NCI-H1417 treated with DMSO at 0.1 percent for 48 hours (cell line): ENCODE measurements at places on chromosomes 2 and 18.

GRCh38 chr2:122179492-122180165 is 424.2 kb downstream of the TSN start:
- no peak for DNase-seq

DNA sequence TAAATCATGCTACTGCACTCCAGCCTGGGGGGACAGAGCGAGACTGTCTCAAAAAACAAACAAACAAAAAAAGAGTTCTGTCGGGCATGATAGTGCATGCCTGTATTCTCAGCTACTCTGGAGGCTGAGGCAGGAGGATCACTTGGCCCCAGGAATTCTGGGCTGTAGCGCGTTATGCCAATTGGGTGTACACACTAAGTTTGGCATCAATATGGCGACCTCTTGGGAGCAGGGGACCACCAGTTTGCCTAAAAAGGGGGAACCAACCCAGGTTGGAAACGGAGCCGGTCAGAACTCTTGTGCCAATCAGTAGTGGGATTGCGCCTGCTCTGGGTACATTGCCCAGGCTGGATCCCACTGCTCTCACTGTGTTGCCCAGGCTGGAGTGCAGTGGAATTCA is 49.7 kb downstream of the SDC1 start:
- no peak for DNase-seq

- no peak for DNase-seq
Observed at GRCh38 chr2:240564561-240565332, 3.5 kb upstream of the RNPEPL1 start.

GRCh38 chr2:83103613-83104012 is 1355.5 kb downstream of the SUCLG1 start:
- no peak for DNase-seq

GRCh38 chr18:38174594-38174993 is 609.0 kb upstream of the CELF4 start:
- peak; percentile 43 for DNase-seq

DNA sequence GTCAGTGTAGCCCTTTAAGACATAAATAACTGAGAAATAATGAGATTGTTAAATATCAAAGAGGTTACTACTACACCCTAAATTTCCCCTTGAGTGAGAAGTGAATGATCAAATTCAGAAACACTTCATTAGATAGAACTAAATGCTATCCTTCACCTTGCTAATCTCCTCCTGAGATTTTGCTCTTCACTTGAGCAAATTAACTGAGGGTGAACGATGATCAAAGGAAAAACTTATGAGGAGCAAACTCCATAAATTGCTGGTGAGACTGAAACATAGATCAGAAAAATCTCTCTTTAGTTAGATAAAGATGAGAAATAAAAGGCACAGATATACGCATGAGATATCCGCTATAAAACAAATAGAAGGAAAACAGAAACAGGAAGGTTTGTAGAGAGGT is 63.1 kb upstream of the TANC1 start:
- DNase-seq, result no peak

- DNase-seq, result no peak
Observed at GRCh38 chr2:64797881-64798575, 144.3 kb upstream of the SERTAD2 start.

DNA sequence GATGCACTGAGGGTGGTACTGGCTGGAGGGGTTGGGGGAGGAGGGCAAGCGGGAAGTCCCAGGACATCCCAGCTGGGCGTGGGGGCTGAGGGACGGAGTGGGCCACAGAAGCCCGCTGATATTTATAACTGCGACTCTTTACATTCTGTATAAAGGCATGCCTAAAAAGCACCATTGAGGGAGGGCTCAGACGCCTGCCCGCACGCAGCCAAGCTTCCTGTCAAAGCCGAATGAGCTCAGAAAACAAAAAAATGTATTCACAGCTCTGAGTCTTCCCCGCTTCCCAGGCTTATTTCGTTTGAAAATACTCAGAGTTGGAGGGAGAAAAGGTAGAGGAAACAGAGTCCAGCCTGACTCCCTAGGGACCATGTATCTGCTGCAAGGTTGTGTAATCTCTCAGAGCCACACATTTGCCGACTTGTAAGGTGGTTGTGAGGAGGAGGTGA is 170.1 kb upstream of the HAAO start:
- DNase-seq, result no peak

- no peak for DNase-seq
Observed at GRCh38 chr2:10209406-10209935, 86.9 kb downstream of the RRM2 start.

- no peak for DNase-seq
Observed at GRCh38 chr2:95354925-95355324, 47.6 kb upstream of the FAHD2A start.

DNA sequence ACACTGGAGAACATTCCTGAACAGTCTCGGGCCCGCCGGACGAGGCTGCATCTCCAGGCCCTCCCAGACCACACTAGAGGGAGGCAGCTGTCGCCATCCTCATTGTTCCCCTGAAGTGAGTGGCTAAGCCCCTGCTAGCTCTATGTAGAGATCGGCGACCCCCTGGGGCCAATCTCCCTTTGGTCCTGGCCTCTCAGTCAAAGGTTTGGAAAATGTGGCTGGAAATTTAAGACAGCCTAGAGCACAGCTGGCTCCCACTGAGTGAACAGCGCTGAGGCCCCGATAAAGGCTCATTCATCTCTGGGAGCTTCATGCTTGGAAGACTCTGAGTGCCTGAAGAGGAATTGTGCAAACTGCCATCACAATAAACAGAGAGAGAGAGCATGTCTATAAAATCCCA is 360.3 kb downstream of the CLIP4 start:
- DNase-seq, result no peak

DNA sequence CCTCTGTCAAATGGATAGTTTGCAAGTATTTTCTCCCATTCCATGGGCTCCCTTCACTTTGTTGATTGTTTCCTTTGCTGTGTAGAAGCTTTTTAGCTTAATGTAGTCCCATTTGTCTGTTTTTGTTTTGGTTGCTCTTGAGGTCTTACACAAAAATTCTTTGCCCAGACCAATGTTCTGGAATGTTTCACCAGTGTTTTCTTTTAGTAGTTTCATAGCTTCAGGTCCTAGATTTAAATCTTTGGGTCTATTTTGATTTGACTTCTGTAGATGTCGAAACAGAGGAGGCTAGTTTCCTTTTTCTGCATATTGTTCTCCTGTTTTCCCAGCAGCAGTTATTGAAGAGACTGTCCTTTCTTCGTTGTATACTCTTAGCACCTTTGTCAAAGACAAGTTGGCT is 351.6 kb downstream of the PTPRM start:
- no peak for DNase-seq

- DNase-seq, result no peak
Observed at GRCh38 chr2:127218812-127219170, 1.3 kb downstream of the CYP27C1 start.

- peak; percentile 78 for DNase-seq
Observed at GRCh38 chr2:181485638-181485946, 28.4 kb downstream of the ITGA4 start.

DNA sequence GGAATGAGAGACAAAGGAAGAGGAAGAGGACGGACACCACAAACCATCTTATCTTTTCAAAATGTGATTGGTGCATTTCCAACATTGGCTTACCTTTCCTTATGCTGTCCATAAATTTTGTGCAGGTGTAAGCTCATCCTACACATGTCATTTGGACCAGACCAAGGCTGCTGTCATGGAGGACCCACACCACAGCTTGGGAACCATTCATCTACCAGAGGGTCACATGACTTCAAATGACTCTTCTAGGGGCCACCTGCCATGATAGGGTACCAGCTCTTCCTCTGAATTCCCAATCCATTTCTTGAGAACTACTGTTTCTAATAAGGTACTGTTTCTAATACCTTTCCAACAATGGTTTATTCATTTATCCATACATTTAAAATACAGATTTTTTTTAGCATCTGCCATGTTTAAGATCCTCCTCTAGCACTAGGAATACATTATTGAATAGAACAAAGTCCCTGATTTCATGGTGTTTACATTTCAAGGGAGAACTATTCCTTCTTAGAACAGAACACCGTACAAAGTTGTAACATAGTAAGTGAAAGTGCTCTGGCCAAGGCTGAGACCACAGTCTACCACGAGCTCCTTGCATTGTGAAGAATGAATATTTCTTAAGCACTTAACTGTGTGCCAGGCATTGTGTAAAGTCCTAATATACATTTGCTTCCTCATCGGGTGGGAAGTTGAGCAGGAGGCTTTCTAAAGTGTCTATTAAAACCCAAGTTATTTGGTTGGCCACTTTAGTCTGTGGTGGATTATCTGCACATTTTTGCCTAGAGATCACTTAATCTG is 246.1 kb upstream of the FN1 start:
- no peak for DNase-seq
